ENCODE measurements at places on chromosomes 7 and 10.

DNA sequence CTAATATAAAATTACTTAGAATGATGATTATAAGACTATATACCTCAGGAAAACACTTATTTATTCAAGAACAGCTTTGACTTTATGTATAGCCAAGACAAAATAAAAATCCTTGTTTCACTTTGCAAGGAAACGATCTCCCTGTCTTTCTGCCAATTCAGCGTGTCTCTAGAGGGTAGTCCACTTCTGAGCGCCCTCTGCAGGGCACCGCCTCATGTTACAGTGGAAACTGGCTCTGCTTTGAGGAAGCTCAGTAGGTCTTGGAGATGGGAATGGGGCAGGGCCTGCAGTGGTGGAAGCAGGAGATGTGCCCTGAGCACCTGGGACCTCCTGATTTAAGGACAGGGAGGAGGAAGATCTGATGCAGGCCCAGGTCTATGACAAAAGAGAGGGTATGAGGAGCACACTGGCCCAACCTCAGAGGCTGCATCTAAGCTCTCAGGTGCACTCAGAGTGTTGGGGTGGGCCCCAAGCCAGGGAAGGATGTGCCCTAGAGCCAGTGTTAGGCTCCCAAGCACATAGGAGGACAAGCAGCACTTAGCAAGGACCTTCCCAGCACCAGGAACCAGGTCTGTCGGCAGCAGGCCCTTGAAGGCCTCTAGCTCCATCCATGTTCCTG lies 481.0 kb downstream of the TNS3 start:
- peak; percentile 6 for DNase-seq

- DNase-seq = no peak
Measured at GRCh38 chr10:42952349-42952748, 124.5 kb upstream of the RET start.

GRCh38 chr7:77269360-77270093 lies 69.9 kb upstream of the FGL2 start:
- no peak for DNase-seq

DNA sequence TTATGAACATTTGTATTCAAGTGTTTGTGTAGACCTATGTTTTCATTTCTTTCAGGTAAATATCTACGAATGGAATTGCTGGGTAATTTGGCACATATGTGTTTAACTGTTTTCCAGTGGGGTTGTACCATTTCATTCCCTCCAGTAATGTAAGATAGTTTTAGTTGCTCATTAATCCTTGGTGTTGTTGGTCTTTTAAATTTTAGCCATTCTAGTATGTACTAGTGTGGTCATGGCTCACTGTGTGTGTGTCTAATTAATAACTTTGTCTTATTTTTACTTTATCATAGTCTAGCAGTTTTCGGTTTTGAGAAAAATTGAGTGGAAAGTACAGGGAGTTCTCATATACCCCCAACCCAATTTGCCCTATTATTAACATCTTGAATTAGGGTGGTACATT lies 278.8 kb downstream of the CAMK1D start:
- DNase-seq = no peak

- no peak for DNase-seq
Measured at GRCh38 chr7:156497776-156498509, 142.6 kb upstream of the RNF32 start.

- DNase-seq = no peak
Measured at GRCh38 chr10:111018021-111018420, 58.8 kb upstream of the ADRA2A start.

- DNase-seq = no peak
Measured at GRCh38 chr10:19683960-19684359, 132.3 kb upstream of the PLXDC2 start.

DNA sequence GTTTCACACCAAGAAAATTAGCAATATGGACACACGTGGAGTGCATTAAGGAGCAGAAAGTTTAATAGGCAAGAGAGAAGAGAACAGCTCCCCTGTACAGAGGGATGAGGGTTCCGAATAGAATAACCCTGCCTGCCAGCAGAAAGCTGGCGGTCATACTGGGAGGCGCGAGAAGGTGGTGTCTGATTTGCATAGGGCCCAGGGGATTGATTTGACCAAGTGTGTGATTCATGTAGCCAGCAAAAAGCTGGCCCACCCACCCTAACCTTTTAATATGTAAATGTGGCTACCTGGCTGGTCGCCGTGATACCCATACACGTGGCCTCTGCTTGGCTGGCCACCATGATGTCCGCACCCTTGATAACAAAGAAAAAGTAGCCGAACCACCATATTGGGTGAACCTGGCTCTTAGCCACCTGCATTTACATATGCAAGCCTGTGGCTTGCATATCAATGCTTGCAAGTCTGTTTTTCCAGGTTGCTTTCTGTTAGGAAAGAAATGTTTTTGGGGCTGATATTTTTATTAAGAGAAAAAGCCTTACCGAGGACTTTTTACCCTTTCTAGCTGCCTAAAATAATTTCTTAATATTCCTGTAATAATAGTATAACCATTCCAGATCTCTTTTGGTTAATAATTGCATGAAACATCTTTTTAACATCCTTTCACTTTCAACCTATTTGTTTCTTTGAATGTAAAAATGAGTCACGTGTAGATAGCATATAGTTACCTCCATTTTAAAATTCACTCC lies 20.5 kb upstream of the VWDE start:
- no peak for DNase-seq

DNA sequence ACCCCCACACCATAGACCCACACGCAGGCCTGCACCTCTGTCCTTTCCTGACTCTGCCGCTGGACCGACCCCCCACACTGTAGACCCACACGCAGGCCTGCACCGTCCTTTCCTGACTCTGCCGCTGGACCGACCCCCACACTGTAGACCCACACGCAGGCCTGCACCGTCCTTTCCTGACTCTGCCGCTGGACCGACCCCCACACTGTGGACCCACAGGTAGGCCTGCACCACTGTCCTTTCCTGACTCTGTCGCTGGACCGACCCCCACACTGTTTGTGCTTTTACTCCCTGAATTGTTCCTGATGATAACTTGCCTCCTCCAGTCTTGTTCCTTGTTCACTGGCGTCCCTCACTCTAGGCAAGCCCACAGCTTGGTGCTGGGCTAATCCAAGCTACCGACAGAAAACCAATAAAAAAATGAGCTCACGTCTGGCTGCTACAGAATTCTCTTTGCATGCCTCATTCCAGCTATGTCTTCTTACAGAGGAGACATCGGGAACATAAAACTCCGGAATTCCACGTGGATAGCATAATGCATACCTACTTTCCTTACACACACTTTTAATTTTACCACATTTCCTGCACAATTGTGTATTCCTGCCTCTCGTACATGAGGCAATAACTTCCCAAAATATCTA lies 494.3 kb downstream of the PTPRN2 start:
- DNase-seq = no peak

GRCh38 chr7:158366916-158367633 lies 220.5 kb downstream of the PTPRN2 start:
- no peak for DNase-seq
